ENCODE measurements at places on chromosomes 16 and 17.

DNA sequence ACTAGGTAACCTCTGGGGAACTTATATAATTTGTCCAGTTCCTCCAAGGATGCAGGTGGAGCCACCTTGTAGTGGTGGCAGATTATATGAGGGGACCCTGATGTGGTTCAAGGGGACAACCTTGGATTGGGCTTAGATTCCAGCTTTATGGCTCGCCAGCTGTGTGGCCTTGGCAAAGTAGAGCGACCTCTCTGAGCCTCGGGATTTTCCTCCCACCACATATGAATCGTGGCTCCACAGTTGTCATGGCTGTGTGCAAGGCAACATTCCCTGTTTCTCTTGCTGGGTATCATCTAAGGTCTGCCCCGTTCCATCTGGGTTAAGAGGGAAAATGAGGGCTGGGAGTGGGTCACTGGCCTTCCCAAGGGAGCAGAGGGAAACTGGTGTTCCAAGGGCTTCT is 104.6 kb downstream of the RAB11FIP4 start:
- no peak for DNase-seq

GRCh38 chr17:63317166-63317840 is 128.8 kb downstream of the CYB561 start:
- DNase-seq: peak; percentile 48

DNA sequence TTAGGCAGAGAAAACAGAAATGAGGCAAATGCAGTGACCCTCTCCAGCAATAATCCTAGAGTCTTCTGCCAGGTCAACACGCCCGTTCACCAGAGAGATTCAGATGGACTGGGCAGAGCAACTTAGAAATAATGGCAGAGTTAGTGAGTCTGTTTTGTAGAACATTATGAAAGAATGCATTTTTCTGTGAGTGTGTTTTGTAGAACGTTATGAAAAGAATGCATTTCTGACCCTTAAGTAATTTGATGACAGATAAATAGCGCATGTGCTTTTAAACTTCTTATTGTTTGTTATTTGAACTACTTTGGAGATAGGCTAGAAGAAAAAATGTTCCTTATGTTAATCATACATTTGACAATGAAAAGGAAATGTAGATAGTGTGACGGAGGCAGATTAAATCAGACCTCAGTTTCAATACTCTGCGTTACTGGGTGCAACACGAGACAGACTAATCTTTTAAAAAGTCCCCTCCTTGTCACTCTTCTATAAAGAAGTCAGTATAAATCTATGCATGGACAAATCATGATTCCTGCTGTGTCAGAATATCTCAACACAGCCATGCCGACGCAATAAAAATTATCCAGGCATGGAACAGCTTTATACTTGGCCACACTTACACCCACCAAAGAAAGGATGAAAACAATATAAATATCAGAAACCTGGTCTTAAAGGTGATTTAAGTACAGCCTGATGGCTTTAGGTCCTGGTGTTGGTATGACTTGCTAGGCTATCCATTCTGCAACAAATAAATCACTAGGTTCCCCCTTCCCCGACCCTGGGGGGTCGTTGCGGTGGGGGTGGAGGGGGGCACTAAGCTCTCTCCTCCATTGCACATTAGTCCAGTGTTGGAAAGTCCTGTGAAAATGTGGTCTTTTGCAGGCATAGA is 47.8 kb downstream of the MARCHF10 start:
- DNase-seq: no peak

DNA sequence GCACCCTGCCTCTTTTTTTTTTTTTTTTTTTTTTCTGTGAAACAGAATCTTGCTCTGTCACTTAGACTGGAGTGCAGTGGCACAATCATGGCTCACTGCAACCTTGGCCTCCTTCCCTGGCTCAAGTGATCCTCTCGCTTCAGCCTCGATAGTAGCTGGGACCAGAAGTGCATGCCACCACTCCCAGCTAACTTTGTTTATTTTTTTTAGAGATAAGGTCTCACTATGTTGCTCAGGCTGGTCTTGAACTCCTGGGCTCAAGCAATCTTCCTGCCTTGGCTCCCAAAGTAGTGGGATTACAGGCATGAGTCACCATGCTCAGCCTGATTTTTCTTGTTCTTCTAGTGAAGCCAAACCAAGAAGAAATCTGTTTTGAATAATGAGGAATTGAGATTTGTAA is 25.0 kb downstream of the CDK12 start:
- DNase-seq: no peak

DNA sequence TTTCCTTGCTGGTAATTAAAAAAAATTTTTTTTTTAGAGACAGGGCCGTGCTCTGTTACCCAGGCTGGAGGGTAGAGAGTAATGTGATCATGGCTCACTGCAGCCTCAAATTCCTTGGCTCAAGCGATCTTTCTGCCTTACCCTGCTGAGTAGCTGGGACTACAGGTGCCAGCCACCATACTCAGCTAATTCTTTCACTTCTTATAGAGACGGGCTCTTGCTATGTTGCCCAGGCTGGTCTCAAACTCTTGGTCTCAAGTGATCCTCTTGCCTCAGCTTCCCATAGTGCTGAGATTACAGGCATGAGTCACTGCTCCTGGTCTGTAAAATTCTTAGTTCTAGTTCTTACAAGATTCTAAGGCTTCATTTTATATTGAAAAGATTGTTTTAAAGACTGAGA is 11.1 kb downstream of the SMIM36 start:
- DNase-seq: no peak

DNA sequence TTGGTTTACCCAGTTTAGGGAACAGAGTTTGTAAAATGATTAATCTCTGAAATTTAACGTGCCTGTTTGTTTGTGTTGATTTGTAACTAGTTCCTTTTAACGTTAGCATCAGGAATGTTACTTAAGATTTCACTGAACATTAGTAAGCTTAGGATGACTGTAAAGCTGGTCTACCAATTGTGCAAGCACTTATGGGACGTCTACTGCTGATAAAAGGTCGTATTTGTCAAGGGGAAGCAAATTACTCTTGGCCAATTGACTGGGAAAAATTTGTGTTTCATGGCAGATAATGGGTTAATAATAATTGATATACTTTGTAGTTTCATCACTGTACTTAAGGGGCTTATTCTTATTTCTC is 11.8 kb downstream of the METTL9 start:
- DNase-seq: no peak

- no peak for DNase-seq
Measured at GRCh38 chr16:11340710-11341109, 4.5 kb upstream of the RMI2 start.

- no peak for DNase-seq
Measured at GRCh38 chr16:23924128-23924527, 88.3 kb downstream of the PRKCB start.

Data from putamen (tissue), 1 donor.